LHCN-M2 (cell line): ENCODE measurements at places on chromosomes 7 and 10.

DNA sequence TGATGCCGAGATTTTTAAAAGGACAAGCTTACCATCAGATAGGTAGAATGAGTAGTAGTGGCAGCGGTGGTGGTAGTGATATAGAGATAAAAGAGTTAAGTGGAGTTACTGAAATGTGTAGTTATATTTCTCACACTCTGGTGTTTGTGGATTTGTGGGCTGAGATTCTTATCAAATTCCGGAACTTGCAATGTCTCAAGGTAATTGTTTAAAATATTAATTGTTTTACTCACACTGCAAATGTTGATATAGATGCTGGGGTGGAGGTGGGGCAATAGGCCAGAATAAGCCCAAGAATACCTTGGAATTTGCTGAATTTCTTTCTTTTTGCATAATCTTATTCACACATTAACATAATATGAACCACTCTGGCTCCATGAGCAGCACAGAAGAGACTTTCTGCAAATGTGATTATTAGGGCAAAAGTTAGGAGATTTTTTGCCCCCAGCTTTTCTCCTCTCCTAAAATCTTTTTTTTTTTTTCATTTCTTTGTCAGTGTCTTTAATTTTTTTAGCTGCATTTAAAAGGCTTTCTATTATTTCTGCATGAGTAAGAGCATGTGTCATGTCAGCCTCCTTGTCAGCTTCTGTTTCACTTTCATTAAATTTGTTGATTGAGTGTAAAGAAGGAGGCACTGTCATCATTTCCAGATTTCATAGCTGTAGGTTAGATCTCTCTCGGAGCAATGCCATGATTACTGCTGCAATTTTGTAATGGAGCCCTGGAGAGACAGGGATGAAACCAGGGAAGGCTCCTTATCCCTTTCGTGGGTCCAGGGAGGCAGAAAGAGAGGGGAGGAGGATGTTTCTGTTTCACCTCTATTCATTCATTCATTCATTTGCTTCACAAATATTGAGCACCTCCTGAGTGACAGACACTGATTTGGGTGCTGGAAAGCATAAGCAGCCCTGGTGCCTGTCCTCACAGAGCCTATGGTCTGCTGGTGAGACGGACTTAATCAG lies 13.1 kb upstream of the SGMS1 start:
- peak; percentile 7 for DNase-seq

DNA sequence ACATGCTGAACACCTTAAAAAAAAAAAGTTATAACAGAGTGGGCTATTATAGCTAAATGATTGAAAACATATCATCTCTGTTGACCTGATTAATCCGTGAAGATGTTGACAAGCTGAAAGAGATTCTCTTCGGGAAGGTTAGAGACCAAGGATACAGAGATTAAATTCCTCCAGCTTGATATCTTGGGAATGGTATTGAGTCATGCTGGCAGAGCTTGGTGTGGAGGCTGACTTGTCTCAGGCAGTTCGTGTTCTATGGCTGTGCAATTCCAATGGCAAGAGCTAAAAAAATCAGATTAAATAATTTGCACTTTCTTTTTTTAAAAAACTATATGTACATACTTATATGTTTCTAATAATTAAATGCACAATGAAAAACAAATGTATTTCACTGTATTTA lies 24.9 kb upstream of the CACNA2D1 start:
- no peak for DNase-seq

GRCh38 chr7:27164367-27165088 lies 809 bp downstream of the HOXA9 start:
- DNase-seq = no peak

DNA sequence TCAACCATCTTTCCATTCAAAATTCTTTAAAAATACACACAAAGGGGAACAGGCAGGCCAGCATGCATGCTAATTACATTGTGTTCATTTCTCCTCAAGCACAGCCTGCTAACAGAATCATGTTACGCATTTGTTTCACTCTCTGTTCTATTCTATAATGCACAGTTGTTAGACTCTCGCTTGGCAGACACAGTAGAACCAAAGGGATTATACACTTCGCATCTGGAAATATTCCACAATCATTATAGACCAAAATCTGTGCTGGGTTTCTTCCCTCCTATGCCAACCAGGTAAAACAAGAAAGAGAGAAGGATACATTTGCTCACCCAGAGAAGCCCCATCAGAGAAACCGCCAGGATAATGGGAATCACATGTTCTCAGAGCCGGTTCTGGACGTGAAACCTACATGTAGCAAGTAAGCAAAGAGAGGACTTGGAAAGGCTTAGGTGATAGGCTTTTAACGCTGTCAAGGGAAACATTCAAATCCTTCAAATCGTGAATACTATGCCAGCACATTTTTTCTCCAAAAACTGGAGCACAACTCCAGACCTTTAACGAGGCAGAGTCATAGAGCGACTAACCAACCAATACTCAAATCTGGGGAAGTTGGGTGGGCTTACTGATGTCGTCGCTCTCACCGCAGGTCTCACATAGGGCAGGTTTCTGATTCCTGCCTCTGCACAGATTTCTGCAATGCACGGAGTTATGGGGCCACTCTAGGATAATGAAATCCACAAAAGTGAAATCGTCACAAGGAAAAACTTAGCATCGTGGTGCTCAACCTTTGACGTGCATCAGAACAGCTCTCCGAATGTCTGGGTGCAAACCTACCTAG lies 380.5 kb upstream of the AUTS2 start:
- DNase-seq = no peak

DNA sequence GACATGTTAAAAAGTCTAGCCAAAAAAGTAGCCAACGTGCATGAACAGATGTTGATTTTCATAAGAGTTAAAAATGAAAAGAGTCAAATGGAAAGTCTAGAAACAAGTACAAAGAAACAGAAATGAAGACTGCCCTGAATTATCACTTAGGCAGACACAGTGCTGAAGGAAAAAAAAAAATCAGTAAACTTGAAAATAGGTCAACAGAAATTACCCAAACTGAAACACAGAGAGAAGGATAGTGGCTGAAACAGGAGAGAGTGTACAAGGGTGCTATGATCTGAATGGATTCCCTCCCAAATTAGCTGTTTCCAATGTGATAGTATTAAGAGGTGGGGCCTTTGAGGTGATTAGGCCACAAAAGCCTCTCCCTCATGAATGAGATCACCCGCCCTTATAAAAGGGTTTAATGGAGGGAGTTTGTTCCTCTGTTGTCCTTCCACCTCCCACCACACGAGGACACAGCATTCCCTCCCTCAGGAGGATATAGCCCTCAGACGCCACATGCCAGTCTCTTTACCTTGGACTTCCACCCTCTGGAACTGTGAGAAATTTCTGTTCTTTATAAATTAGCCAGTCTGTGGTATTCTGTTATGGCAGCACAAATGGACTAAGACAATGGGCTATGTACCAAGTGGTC lies 249.7 kb downstream of the AHR start:
- no peak for DNase-seq

DNA sequence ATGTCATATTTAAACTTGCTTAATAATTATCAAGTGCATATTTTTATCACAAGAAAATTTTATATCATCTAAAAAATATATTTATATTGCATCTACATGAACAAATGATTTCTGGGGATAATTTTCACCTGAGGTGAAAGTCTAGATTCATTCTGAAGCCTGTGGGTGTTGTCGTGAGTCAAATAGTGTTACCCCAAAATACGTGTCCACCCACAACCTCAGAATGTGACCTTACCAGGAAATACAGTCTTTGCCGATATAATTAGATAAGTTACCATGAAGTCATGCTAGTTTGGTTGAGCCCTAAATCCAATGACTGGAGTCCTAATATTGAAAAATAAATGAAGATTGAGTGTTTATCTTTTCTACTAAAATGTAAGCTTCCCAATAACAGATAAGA lies 203.0 kb upstream of the MDFIC start:
- no peak for DNase-seq

DNA sequence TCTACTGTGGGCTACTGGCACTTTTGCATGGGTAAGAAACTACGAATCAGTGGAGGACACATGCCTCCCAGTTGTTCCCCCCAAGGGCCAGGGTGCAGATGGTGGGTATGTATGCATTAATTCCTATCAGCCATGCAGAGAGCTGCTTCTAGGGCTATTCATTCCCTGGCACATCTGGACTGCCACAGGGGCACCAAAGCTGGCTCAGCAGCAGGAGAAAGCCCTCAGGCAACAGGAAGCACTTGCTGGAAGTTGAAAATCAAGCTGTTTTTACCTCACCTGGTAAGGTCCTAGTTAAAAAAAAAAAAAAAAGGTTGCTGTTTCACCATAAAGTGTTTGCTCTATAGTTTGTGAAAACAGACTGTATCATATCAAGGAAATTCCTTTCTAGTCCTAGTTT lies 1342.6 kb downstream of the REEP3 start:
- DNase-seq = no peak

DNA sequence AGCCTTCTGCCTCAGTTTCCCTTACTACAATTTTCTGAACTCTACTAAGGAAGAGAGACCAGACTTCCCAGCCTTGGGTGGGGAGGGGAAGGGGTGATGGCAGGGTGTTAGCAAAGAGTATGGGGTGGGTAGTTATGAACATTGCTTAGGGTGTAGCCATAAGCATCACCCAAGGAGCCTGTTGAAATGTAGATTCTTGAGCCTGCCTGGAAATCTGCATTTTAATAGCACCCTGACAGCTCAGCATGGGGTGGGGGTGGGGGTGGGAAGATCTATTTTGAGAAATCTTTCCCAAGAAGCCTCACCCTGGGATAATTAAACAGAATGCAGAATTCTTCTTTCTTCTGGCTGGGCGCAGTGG lies 164.8 kb downstream of the NRF1 start:
- no peak for DNase-seq

DNA sequence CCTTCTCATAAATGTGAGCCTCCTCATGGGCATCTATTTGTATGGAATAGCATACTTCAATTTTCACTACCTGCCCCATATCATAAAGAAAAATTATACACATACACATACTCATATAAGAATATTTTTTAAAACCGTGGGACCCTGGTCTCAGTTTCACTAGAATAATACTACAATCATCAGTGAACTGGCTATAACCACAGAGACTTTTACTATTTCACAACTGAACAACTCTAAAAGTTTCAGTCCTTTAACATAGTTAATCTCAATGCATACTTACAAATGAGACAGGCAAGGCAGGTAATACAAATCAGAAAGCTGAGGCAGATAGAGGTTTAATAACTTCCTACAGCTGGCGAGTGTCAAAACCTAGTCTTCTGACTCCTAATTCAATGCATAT lies 83.1 kb downstream of the LRRN3 start:
- DNase-seq = no peak

GRCh38 chr7:2024567-2024918 lies 208.2 kb downstream of the MAD1L1 start:
- DNase-seq = no peak

DNA sequence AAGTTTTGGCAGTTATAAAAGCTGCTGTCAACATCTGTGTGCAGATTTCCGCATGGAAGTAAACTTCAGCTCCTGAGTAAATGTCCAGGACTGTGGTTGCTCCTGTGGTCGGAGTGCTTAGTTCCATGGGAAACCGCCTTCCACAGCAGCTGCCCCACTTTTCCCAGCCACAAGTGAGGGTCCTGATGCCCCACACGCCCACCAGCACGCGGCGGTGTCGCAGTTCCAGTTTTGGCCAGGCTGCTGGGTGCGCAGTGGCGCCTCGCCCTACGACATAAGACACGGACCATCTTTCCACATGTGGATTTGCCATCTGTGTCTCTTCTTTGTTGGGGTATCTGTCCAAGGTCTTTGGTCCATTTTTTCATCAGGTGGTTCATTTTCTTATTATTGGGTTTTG lies 167.1 kb downstream of the DIP2C start:
- no peak for DNase-seq

DNA sequence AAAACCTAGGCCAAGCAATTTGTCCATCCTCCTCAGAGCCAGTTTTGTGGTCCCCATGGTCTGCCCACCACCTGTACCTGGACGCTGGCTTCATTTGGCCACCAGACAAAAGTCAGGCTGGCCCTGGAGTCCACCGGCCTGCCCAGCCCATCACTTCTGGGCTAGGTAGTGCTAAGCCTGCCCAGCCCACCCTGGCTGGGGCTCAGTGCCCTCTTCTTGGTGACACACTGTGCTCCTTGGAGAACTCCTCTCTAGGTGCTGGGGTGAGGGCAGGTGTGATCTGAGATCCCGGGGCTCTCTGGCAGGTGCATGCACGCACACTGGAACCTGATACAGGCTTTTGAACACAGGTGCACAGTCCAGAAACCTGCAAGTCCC lies 1.1 kb downstream of the AIFM2 start:
- no peak for DNase-seq

GRCh38 chr7:98617051-98617959 lies at the start of gene NPTX2:
Gene NPTX2 (plus strand): TSS chr7:98617285. CDS start chr7:98617462, 177 bp downstream.
- DNase-seq = peak; percentile 96

DNA sequence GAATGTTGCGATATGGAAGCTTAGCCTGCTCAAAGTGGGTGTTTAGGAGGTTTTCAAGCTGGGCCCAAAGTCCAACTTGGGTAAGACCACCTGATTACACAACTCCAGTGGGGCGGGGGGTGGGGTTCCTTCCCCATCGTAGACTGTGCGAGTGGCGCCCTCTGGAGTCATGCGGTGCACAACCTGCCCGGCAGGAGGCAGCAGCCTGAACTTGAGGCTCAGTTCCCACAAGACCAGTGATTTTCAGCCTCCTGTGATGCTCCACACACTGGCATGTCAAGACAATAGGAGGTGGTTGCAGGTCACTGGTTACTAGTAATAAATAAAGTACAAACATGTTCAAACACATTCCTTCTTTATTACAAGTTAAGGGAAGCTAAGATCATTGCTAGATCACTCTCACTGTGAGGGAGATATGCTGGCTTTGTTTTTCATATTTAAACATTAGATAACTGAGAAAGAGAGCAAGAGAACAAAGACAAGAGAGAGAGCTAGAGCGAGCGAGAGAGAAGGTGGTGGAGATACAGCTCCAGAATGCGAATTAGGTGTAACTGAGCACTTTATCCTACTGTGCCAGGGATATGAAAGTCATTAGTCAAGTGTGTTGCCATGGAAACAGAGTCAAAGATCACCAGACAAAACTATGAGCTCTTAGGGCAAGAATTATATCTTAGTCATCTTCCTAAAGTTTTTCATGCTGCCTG lies 97.4 kb upstream of the BMPER start:
- peak; percentile 95 for DNase-seq

GRCh38 chr7:8131694-8132605 lies 130.0 kb downstream of the ICA1 start:
- no peak for DNase-seq

- peak; percentile 10 for DNase-seq
Observed at GRCh38 chr10:110977662-110978061, 58.3 kb downstream of the SHOC2 start.

DNA sequence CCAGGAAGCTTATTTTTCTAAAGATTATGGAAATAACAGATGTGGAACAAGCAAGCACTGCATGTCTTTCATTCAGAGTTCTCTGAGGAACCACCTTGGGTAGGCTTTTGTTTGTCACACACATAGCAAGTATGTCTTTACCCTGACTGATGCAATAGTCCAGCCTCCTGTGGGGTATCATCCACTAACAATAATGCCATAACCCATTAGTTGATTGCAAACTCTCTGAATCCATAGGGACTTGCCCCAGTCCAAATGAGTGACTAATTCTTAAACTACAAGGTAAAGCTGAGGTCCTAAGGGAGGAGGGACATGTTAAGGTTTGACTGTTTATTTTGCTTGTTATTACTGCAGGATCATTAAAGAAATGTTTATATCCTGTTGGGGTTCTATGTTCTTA lies 151.4 kb upstream of the PRPS1L1 start:
- DNase-seq = no peak
